ENCODE measurements at places on chromosomes 12 and 14.
A peak's percentile ranks its signal among the peaks of the same experiment; 100 is the strongest.

DNA sequence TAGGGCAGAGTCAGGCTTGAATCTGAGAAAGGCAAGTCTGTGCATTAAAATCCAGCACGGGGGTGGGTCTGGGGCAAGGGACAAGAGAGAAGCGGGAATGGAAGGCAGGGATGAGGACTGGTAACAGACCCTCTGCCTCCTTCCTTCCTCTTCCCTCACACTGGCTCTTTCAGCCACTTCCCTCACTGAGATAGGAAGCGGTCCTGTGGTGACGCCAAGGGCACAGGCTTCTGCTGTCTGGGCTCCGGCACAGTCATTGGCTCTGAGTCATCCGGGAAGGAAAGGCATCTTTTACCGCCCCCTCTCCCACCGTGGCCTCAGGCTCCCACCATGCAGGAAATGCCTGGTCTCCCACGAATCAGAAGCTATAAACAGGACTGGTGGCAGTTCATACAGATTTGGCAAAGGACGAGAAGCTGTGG is 70.2 kb downstream of the ETV6 start:
- DNase-seq = no peak

DNA sequence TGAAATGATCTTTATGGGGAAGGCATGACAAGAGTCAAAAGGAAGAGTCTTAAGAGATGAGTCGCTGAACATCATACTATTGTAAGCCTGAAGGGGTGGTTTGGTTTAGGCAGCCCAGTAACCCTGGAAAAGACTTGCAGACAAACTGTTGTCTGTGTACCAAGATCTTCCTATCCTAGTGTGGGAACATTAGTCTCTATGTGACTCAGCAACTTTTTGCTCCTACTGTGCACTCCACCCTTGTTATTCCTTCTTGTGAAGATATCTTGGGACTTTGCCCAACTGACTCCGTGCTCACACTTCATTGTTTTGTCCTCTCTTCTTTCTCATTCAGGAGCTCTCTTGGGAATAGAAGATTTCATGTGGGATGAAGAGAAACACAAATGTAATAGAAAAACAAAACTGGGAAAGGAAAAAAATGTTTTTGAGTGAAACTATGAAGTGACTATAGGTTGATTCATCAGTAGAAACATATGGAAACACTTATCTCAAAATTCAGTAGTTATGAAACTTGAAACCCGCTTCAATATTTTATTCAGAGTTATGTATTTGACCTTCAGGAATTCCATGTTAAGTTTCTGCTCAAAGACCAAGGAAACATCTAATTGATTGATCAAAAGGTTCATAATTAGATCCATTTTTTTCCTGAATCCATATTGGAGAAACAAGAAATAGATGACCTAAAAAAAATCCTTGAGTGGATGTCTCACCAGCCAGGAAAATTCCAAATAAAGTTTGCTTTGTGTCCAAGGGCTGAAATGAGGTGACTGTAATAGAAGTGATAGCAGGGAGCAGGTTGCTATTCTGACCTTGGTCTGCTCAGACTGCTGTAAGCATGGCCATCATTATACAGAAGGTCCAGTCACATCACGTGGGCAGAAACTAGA is 67.2 kb downstream of the BTG1 start:
- no peak for DNase-seq

DNA sequence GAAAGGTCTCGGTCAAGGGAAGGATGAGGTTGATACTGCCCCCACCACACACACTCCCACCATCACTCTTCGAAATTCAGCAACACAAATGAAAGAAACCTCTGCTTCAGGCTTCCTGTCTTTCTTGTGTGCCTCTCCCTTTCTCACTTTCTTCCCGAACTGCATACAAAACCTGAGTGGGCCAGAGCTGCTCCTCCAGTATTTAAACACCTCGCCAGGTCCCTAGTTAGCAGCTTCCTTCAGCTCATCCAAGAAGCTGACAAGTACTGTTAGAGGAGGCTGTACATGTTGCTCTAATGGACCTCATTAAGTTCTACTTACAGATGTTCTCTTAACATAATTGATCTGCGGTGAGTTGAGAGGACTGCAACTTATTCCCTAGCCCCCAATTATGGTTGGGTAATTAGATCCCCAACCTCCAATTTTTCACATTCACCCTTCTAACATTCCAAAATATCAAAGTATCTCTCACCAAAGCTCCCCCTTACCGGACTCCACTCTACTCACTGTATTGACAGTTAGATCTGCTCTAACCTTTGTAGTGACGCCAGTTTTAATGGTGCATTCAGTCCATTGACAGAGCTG is 4.1 kb upstream of the LMO3 start:
- DNase-seq = no peak

GRCh38 chr12:81207664-81208063 is 129.8 kb downstream of the ACSS3 start:
- DNase-seq = no peak

DNA sequence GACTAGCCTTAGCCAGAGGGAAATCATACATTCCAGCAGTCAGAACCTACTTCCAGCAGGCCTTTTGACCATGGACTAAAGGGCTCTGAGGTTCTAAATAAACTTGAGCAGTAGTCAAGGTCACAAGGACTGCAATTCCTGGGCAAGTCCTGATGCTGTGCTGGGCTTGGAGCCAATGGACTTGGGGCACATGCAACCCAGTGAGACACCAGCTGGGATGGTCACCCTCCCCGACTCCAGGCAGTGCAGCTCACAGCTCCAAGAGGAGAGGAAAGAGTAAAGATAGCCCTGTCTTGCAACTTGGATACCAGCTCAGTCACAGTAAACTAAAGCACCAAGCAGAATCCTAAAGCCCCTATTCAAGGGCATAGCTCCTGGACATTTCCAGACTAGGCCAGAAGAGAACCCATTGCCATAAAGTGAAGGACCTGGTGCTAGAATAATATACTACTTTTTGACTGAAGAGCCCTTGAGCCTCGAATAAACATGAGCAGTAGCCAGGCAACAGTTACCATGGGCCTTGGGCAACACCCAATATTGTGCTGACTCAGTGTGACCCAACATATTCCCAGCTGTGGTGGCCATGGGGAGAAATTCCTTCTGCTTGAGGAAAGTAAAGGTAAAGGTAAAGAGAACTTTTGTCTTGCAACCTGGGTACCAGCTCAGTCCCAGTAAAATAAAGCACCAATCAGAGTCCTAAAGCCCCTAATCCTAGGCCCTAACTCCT is 226.2 kb upstream of the CLEC14A start:
- no peak for DNase-seq

GRCh38 chr12:132908145-132909029 is 21.0 kb upstream of the CHFR start:
- peak; percentile 94 for DNase-seq

DNA sequence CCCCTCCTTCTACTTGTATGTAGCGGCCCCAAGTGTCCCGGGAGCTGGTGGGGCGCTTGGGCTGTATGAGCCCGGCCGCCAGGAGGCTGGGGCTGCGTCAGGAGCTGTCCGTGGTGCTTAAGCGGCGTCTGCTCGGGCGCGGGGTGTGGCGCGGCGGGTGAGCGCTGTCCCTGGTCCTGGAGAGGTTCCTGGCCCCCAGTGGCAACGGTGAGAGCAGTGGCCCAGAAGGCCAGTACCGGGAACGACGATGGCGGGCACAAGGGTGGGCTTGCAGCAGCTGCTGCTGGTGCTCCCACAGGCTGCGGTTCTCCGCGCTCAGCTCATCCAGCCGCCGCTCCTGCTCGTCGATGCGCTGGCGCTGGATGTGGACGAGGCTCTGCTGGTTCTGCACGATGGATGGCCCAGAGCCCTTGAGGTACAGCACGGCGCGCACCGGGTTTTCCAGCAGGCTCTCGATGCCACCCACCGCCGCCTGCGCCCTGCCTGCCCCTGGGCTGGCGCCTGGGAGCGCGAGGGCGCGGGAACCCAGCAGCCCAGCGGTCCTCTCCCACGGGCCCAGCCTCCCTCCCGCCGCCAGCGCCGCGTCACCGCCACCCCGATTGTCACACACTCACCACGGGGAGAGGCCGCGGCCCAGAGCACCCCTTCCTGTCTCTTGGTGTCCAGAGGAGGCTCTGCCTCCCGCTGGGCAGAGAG is 41.9 kb upstream of the FKBP4 start:
- peak; percentile 89 for DNase-seq

- DNase-seq = peak; percentile 33
Observed at GRCh38 chr12:68119724-68120211, 39.8 kb downstream of the IFNG start.

DNA sequence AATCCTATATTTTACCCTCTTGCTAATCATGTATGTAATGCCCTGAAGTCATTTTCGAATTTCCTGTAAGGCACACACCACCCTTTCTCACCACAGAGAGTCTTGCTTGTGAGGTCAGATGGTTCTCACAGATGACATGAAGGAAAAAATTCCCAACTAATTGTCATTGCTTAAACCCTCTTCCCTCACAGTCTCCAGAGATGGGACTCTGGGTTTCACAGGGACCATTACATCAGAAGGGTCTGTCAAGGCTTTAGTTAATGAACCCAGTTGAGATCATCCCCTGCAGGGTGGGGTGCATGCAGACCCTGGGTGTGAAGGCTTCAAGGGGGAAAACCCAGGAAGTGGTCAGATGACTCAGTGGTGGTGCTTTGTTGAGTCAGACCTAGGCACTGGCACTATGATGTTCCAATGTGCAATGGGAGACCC is 229.6 kb downstream of the BCAT1 start:
- DNase-seq = no peak

DNA sequence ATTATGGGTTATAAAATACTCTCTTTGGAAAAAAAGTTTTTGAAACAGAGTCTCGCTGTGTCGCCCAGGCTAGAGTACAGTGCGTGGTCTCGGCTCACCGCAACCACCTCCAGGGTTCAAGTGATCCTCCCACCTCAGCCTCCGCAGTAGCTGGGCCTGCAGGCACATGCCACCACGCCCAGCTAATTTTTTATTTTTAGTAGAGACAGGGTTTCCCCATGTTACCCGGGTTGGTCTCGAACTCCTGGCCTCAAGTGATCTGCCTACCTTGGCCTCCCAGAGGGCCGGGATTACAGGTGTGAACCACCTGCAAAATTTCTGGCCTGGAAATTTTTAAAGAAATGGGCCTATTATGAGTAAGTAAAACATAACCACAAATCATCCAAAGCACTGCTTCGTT is 3.8 kb downstream of the USP15 start:
- DNase-seq = no peak

DNA sequence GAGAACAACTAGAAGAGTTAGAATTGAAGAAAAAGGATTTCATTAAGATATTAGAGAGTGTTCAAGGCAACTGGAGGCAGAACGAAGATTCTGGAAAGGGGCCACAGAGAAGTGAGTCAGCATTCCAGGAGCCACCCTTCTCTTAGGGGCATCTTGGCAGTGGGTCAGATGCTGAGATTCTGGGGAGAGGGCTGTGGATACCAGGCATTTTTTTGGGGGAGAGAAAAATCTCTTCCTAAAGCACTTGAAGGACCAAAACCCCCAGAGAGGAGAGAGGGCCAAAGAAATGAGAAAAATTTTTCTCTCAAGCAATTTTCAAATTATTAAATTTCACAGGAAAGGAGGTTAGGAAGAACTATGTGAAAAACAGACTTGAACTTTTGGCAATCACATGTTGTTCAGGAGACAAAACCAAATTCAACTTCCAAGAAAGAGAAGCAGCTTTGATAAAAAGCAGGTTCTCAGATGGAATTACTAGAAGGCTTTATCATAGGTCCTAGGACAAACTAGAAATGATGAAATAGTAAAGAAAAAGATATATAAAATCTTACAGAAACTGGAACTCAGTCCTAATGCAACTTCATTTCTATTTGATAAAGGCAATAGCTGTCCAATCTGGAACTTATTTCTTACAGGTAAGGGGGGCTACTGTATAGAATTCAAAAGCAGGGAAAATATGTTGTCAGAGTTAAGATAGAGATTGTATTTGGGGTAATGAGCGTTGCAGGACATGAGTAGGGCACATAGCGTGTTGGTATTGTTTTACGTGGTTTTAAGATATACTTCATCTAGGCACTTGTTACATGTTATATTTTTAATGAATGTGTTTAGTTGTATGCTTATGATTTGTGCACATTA is 1.1 kb upstream of the CLEC2D start:
- no peak for DNase-seq

DNA sequence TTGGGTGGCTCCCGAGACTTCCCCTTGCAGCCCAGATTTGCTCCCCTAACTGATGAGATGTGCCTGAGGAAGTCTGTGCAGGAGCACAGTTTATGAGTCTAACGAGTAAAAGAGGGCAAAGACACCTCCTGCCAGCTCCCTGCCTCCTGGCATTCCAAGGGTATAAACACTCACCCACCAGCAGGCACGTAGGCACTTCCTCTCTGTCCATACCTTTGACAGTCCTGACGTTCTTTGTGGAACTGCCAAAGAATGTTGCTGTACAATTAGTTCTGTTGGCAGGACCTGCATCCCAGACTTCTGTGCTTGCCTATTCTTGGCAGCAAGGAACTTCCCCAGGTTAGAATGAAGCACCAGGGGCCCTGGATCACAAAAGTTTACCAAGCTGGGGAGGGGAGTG is 889.3 kb downstream of the BCL11B start:
- DNase-seq = no peak

- DNase-seq = no peak
Observed at GRCh38 chr14:65552724-65553123, 140.2 kb downstream of the FUT8 start.

- DNase-seq = no peak
Observed at GRCh38 chr14:70685474-70686197, 43.9 kb downstream of the TTC9 start.

GRCh38 chr14:36313898-36314297 is 6.5 kb downstream of the MBIP start:
- DNase-seq = no peak

DNA sequence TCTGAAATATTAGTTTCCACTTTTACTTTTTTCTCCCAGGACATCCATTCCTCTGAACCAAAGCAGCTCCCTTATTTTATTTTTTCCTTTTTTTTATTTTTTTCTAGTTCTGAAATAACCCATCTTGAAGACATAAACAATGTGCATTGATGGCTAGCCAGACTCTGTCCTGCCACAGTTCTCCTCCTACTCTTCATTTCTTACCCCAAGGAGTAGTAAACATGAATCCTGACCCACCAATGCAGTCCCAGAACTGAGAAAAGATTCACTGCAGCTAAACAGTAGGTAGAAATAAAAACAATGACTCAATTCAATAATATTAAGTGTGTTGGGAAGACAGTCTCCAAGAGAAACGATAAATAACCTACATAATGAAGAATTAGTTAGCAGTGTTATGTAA is 65.7 kb upstream of the NOVA1 start:
- DNase-seq = no peak

GRCh38 chr12:44015333-44015941 is 179.6 kb downstream of the TMEM117 start:
- peak; percentile 29 for DNase-seq

DNA sequence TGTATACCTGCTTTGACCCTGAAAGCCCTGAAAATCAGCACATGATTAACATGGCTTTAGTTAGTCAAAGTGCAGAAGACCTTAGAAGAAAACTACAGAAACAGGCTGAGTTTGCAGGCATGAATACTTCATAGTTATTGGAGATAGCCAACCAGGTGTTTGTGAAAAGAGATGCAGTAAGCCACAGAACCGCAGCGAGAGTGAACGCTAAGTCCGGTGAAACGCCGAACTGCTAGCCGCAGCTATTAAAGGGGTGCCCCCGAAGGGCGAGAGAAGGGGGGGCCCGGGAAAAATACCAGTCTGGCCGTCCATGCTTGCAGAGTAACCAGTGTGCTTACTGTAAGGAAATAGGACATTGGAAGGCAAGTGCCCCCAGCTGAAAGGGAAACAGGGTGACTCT is 784.0 kb upstream of the TMEM132C start:
- no peak for DNase-seq
